Stimulated activated CD8-positive, alpha-beta memory T cell treated with anti-CD3 and anti-CD28 coated beads, Interleukin-2, amount 100 ng/mL, for 48 hours (primary cell): ENCODE measurements at places on chromosomes 2 and 18.

DNA sequence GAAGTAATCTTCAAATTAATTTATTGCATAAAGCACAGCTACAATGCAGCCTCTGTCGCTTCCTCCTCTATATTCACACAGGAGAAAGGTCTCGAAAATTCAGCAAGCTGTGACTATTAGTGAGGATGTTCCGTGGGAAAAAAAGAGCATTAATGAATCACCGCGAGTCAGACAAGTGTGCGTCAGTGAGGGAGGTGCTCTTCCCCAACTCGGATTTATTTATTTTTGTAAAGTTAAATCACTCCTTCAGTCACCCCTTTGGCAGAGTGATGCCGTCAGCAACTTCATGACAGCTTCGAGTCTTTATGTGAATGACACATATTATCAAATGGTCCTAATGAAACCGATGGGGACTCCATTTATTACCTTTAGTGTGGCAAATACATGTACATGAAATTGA, 648.9 kb upstream of the SALL3 start:
- no peak for DNase-seq

- no peak for DNase-seq
Measured at GRCh38 chr2:212547716-212548454, 9.3 kb upstream of the ERBB4 start.

DNA sequence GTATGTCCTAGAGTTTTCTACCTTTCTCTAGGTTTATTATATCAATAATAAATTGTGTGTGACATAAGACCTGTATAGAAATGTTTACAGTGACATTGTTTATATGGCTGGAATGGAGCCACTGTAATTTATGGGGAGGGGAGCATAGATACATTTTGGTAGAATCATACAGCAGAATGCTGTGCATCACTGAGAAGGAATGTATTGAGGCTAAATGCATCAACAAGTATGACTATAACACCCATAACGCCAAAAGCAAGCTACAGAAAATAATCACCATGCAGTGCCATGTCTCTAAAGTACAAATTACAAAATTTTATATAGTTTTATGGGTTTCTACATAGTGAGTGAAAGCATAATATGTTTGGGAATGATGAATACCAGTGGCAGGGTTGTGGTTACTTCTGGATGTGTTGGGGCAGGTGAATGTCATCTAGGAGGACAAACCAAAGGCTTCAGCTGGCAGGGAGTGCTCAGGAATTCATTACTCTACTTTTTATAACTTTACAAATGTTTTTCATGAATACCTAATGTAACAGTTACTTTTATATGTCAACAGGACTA, 226.0 kb upstream of the NETO1 start:
- no peak for DNase-seq

DNA sequence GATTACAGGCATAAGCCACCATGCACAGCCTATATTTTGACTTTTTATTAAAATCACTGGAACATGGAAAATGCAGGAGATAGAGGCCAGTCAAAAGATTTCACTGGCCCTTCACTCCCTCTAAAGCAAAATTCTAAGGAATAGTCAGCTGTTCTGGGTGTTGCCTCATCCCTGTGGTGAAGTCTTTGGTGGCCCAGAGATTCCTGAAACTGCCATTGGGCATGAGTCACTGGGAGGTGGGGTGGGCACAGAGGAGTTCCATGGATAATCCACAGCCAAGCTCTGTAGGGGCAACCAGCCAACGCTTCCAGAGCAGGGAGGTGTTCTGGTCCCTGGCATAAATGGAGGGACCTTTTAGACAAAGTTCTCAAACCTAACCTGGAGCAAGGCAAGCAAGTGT, 89.7 kb upstream of the TTC39C start:
- DNase-seq: no peak

DNA sequence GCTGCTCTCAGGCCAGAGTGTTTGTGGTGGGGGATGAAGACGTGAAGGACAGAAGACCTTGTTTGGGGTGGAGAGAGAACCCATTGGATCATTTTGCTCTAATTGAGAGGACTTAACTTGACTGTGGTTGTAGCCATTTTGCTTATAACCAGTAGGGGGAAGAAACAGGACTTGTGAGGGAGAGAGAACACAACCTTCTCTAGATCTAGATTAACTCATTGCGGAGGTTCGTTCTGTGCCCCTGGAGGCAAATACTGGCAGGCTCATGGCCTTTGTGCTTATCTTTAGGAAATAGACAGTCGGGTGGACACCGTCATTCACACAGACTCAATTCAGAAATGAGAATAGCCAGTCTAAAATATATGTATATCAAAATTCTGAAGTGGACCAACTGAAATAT, 147.0 kb upstream of the LHCGR start:
- DNase-seq: no peak

DNA sequence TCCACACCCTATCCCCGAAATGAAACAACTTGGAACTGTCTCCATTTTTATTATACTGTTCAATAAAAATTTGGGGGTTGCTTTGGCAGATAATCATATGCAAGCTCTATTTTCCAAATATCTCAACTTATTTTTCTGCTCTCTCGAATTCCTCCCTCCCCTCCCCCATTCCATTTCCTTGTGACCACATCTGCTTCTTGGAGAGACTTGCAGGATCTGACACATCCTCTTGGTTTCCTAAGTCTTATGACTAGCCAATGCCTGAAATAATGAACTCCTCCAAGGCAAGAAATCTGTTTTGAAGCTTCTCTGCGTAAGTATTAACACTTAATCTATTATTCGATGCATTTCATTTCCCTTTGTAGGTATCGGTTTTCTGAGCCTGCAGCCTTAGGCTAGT, 16.1 kb downstream of the TGIF1 start:
- no peak for DNase-seq

DNA sequence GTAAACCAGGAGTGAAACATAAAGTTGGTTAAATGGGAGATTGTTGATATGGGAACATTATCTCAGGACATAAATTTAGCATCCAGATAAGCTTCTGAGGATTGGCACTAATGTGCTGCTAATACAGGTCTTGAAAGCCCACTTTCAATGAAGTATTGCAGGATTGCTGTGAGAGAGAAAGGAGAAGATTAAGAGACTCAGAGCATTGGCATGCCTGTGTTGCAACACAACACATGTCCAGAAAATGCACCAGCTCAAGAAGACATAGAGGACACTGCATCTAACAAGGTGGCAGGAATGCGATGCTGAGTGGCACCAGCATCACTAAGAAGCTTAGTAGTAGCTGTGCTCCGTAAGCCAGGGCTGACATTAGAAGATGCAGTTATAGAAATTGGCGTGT, 728.9 kb downstream of the SUCLG1 start:
- no peak for DNase-seq

DNA sequence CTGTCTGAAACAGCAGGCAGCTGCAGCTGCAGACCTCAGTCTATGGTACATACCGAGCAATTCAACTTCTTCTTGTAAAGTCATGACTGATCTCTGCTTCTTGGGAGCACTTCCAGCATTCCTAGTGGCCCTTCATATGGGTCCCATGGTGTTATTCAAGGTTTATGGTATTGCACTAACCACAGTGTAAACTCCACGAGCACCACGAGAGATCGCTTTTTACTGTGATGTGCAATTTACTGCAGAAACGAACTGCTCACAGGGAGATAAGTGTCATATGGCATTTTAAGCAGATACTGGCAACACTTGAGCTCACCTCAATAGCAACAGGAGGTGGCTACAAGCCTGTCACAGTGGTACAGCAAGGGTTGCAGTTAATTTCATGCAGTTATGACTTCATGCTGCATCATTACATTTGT, 38.6 kb upstream of the SH3BP4 start:
- no peak for DNase-seq

GRCh38 chr2:112541315-112542122, 746 bp upstream of the POLR1B start:
- DNase-seq: peak; percentile 54

- DNase-seq: no peak
Measured at GRCh38 chr2:229083606-229084340, 187.3 kb downstream of the PID1 start.

DNA sequence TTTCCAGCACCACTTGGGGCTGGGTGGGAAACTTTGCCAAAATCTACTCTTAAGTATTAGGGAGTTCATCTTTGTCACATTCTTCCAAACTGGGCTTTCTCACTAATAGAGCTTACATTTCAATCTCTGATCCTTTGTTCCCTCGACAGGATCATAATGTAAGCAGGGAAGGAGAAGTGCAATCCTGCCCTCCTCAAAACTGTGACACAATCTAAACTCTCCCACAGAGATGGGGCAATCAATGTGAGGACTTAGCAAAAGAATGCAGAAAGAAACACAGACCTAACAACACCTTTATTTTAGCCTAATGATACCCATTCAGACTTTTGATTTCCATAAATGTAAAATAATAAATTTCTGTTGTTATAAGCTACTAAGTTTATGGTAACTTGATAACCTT, 40.8 kb downstream of the DSEL start:
- no peak for DNase-seq

GRCh38 chr2:74199871-74200305, 1.5 kb downstream of the MTHFD2 start:
- no peak for DNase-seq

GRCh38 chr18:50218432-50219197, 23.7 kb upstream of the MYO5B start:
- DNase-seq: no peak

- no peak for DNase-seq
Measured at GRCh38 chr2:2831633-2832032, 500.6 kb upstream of the MYT1L start.

DNA sequence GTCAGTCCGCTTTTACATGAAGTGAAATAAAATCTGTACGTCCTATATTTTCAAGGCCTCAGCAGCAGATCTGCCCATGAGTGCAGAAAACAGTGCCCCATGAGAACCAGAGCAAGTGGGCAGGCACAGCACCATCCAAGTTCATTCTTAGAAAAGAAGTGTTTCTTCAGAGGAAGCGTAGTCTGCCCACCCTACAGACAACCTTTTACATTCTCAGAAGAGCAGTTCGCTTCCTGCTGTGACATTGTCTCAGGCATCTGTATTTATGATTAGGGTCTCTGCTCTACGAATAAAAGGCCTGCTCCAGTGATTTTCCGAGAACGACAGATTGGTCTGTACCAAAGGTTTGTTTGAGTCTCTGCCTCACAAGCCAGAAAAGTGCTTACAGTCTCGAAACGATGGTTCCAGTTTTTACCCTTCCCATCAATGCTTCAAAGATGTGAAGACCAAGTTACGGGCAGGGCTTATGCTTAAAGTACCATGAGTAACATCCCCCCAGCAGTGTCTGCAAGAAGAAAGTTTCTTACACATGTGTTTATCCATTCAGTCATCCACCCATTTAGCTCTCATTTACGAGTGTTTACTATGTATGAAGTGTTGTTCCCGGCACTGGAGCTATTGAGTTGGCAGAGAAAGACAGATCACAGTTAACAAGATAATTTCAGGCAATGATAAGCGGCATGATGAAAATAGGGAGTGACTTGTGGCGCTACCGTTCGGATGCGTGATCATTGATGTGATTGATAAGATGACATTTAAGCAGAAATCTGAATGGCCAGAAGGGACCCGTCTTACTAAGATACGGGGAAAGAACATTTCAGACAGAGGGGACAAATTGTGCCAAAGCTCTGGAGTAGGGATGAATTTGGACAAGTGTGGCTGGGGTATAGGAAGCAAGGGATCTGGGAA, 31.4 kb upstream of the CTLA4 start:
- no peak for DNase-seq

DNA sequence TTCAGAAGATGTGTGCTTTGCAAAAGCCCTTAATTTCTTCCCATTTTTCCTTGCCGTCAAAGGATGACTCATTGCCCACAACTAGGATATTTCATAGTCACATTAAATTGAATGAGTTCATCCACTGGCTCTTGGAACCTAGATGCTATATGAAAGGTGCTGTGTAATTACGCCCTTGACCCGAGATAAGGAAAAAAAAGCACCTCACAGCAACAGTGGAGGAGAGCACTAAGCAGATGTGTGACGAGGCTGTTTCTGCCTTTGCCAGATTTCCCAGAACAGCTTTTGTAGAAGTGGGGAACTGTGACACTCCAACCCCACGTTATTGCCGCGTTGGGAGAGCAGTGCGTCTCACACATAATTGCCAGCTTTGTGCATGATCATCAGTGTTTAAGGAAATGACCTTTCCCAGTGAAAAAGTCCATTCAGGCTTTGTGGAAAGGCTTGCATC, 33.3 kb upstream of the TMEM87B start:
- no peak for DNase-seq

DNA sequence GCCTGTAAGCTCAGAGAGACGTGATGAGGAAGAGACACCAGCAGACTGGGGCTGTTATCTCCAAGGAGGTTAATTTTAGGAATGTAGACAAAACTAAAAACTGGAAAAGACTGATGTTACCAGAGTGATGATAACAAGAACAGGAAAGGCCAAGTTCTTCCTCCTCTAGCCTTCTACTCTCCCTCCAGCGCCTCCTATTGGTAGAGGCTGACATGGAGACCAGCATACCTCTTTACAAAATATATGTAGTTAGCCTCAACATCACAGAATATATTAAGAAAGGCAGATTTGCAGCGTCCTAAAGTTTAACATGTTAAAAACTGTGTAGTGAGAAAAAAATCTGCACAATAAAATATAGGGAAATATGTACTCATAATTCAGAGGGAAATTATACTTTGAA, 66.0 kb downstream of the TCF4 start:
- peak; percentile 4 for DNase-seq

DNA sequence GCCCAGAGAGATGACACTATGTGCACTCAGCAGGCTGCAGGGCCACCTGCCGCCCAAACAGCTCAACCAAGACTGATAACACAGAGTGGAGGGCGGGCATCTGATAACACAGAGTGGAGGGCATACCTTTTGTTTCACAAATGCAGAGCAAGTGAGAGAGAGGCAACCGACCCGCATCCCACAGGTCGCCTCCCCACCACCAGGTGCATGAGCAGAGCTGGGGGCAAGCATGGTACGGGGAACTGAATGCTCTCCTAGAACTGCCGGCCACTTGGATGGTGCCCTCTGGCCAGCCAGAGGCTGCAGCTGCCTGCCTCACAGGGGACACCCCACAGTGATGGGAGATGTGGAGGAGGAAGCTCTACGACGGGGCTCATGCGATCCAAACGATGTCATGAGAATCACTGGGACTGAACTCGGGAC, 49.5 kb downstream of the ANO7 start:
- DNase-seq: no peak
